ENCODE measurements at places on chromosomes 5 and 9.

GRCh38 chr5:144183254-144183889 is 12.7 kb downstream of the KCTD16 start:
- peak; percentile 56 for DNase-seq

GRCh38 chr9:5841771-5842573 is 9.1 kb upstream of the ERMP1 start:
- no peak for DNase-seq

GRCh38 chr9:129653823-129654553 is 11.5 kb upstream of the PRRX2 start:
- peak; percentile 14 for DNase-seq

DNA sequence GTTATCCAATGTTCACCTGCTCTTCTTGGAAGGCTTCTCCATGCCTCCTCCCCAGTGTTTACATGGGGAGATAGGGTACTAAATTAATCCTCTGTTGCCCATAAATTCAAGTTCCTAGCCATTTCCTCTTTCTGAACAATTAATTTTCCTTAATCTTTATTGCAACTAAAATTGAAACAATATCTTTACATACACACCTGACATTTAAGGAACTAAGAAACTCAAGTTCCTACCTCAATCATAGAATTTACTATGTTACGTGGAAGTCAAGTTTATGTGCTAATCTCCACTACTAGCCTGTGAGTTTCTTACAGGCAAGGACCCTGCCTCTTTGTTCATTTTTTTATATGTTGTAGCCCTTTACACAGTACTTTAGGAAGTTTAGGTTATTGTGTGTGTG is 10.1 kb upstream of the ADRB2 start:
- no peak for DNase-seq

DNA sequence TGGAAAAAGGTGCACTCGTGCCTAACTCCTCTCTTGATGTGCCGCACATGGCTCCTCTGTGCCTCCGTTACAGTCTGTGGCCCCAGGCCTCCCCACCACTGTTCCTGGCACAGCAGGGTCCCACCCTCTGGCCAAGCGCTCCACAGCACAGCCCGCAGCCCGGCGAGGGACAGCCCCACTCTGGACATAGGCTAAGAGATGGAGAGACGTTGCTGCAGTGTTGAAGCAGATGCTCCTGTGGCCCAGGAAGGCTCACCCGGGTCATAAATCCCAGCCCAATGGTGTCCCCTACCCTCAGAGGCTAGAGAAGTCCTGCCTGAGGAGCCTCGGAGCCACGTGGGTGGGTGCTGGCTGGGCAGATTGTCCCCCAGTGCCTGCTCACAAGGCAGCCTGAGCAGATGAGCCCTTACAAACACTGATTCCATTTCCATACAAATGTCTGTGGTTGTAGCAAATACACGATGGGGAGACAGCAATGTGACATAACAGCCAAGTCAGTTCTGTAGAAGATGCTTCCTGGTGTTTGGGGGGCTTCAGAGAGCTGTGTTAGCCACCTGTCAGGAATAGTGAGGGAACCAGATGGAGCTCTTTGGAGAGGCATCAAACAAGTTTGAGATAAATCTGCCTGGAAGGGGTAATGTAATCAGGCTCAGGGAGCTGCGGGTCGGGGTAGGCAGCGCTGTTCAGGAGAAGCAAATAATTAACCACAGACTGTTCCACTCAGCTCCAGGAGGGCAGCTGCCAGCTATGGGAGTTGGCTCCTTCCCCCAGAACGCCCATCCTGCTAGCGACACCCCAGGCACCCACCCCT is 41.7 kb downstream of the C5orf15 start:
- no peak for DNase-seq

GRCh38 chr5:59789894-59790293 is 103.6 kb downstream of the PDE4D start:
- no peak for DNase-seq

DNA sequence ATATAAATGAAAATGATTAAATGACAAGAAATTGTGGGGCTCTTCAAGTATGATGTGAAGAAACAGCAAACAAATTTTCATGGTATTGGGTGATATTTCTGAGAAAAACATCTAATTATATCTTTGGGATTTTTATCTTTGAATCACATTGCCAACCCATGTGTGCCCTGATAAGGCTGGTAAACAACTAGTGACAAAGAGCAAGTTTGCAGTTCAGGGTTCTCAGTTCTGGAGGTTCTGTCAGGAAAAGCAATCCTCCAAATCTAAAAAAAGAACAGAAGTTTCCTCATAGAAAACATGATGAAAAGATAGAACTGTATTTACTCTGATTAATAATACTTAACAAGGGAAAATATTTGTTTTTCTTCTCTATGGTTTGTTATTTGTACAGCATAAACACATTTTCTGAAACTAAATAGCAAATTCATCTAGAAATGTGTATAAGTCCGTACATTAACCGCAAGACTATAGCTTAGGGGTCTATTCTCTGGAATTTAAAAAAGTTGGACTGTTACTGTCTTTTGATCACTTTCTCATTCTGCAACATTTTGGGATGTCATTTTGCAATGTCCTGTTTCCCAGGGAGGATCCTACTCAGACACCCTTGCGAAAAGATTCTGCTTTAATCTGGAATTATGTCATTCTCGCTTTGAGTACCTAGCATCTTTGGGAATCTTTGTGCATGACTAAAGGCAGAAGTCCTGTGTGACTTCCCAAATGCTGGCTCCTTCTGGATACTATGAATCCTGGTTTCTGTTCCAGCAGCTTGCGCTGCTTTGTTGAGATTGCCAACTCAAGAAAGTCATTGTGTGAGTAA is 308.5 kb downstream of the ADGRV1 start:
- no peak for DNase-seq

DNA sequence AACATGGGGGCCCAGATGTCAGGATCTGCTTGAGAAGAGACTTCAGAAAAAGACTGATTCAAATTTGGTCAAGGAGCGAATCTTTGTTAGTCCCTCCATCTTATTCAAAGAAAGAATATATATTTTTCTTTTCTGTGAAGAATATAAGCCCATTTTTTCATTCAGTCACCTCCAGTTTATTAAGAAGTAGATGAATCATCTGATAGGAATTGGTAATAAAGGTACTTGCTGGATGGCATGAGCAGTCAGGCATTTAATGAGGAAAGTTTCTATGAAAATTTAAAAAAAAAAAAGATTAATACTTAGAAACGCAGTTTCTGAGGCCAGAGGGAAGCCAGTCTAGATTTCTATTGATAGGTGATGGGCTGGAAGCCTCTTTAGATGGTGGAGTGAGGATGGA is 373.1 kb upstream of the SMC2 start:
- no peak for DNase-seq

DNA sequence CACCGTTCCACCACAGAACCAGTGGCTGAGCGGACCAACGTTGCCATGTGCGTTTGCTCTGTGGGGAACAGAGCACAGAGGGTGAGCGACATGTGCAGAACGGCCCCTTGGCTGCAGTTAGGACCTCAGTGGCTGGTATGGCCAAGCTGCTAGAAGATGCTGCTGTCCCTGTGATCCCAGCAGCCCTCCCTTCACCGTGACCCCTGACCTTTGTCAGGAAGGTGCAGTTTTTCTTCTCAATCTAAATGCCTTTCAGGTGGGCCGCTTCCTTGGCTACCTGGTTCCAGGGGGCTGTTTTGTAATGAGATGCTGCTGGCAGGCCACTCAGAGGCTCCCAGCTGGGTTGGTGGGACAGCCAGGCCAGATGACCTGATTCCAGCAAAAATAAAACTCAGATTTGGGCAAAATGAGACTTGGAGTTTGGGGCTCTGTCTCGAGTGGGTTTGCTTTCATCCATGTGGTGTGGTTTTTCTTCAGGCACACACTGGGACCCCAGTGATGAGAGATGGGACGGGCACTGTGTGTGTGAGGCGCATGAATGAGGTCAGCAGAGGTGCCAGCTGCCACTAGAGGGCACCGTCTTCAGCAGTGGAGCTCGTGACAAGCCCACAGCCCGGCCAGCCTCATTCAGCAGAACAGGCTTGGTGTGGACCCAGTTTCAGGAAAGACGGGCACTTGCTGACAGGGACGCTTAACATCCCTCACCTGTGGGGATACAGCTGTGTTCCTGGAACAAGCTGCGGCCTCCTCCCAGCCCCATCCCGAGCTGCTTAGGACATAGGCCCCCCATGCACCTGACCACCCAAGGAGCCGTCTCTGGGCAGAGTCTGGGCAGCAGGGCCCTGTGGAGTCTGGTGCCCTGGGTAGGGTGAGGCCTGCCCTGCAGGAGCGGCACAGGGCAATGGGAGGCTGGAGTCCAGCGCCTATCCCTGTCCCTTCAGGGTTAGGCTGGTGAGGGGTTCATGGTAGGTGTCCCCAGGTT is 4.1 kb downstream of the MRPS2 start:
- peak; percentile 74 for DNase-seq

DNA sequence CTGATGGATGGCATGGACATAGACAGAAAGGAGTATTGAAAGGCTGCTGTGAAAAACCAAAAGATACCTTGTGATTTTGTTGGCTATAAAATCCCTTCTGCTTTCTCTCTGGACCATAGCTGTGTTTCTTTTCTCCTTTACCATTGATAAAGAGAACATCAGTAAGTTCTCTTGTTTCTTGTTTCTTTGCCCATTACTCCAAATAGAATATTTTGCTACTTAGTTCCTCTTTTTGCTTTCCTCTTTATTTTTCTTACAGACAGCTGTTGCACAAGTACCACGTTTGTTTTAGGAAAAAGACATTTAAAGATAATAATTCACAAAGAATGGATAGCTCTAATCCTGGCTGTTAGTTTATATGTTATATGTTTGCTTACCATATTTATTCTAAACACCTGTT is 1129.2 kb downstream of the DTWD2 start:
- DNase-seq = no peak

DNA sequence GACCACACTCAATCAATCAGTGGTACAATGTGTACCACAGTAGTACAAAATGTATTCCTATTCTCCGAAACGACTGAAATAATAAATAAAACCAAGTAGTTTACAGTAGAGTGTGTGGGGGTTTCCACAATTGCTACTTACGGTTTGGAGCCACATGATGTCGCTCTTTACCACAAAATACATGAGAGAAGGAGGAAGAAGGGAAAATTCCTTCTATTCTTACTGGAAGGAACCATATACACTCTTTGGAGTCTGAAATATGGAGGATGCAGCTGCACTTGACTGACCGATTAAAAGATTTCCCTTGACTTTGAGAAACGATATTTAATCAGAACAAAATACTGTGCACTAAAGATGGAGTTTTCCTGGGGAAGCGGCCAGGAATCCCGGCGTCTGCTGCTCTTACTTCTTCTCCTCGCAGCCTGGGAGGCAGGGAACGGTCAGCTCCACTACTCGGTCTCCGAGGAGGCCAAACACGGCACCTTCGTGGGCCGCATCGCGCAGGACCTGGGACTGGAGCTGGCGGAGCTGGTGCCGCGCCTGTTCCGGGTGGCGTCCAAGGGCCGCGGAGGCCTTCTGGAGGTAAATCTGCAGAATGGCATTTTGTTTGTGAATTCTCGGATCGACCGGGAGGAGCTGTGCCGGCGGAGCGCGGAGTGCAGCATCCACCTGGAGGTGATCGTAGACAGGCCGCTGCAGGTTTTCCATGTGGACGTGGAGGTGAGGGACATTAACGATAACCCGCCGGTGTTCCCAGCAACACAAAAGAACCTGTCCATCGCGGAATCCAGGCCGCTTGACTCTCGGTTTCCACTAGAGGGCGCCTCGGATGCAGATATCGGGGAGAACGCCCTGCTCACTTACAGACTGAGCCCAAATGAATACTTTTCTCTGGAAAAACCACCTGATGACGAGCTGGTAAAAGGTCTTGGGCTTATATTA is at the start of gene PCDHA4:
TSS of gene PCDHA4 (plus strand) at position 235 of the 942 bp plus-strand sequence.
- peak; percentile 2 for DNase-seq

- peak; percentile 34 for DNase-seq
Observed at GRCh38 chr5:73822989-73823339, 197.0 kb downstream of the ARHGEF28 start.

GRCh38 chr9:105928416-105928815 is 234.1 kb downstream of the TMEM38B start:
- DNase-seq = no peak

DNA sequence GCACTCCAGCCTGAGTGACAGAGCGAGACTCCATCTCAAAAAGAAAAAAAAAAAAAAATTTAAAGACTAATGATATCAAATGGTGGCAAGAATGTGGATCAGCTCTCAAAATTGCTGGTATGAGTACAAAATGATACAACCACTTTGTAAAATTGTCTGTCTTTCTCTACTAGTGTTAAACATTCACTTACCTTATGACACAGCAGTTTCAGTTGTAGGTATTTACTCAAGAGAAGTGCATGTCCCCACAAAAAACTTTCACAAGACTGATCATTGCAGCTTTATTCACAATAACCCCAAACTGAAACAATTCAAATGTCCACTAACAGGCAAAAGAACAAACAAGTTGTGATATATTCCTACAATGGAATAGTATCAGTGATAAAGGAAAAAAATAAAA is 14.7 kb upstream of the CETN3 start:
- DNase-seq = no peak

DNA sequence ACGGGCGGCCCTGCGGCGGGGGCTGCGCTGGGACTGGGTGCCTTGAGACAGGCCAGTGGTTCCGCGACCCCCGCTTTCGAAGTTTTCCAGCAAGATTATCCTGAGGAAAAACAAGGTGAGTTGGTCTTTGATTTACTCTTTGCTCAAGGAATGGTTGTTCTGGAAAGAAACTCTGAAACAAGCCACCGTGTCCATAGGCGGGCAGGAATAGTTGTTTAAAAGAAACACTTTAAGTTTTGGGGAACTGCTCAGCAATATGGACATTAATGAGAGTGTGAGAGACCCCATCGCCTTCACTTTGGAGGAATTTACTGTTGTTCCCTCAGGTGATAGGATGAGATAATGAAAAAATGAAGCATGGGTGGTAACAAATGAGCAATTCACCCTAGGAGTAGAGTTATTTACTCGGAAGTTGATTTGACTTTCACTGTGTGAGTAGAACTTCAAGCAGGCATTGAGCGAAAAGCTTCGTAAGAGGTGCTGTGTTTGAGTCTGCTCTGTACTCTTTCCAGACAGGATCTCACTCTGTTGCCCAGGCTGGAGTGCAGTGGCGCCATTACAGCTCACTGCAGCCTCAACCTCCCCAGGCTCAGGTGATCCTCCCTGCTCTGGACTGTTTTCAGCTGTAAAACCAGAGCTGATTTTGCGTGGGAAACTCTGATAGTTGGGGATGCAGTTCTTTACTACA is 1.1 kb downstream of the DMRTA1 start:
- no peak for DNase-seq

GRCh38 chr9:91532325-91532724 is 108.7 kb upstream of the NFIL3 start:
- DNase-seq = peak; percentile 54

DNA sequence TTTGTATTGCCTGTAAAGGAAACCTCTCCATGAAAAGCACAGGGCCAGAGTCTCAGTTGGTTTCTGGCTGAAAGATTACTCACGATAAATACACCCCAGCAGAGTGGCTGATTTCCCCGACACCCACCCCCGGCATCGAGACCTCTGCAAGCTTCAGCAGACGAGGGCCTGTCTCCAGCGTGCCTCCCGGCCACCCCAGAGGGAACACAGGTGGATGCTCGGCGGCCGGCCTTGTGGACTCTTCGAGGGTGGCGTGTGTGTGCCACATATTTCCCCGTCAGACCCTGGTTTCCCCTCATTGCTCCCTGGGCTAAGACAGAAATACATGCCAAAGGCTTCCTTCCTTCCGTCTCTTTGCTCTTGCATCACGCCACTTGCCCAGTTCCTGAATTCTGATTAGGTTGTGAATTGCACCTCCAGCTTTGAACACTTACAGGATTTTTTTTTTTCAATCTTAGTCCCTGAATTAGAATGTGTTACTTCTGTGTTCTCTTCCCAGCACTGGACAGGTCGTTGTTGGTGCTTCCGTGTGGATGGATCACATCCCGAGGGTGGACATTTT is 13.6 kb downstream of the IRX1 start:
- DNase-seq = no peak

- DNase-seq = peak; percentile 53
Observed at GRCh38 chr9:137740312-137740711, 121.5 kb downstream of the EHMT1 start.

GRCh38 chr9:113989714-113990569 is 88.2 kb downstream of the AMBP start:
- DNase-seq = no peak

Measured in amniotic epithelial cell (primary cell).